ENCODE measurements at places on chromosomes 16 and 17.

DNA sequence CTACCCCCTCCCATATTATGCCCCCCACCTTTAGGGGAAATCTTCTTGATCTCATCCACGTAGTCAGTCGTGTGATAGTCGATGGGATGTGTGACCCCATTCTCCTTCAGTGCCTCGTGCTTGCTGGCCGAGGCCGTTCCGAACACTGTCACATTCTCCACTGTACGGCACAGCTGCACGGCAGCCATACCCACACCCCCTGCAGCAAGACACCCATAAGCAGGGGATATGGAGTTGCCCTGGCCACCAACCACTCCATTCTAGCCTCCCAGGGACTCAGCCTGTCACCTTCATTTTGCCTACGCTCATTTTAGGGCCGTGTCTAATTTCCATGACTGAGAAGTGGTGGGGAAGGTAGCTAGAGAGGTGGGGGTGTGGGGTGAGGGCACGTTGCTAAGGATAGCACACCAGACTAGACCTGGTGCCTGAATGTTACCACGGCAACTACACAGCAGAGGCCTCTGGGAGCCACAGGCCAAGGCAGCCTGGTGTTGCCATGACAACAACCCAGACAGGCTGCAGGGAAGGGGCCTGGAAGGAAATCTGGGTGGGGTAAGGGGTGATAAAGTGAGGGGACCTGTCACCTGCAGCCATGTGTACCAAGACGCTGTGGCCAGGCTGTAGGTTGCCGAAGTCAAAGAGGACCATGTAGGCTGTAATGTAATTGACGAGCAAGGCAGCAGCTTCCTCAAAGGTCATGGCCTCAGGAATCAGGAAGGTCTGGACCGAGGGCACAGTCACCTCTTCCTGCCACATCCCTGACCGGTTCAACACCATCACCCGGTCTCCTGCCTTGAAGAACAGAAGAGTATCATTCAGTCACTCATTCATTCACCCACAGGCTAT lies 4.0 kb downstream of the VAT1 start:
- DNase-seq, result no peak

DNA sequence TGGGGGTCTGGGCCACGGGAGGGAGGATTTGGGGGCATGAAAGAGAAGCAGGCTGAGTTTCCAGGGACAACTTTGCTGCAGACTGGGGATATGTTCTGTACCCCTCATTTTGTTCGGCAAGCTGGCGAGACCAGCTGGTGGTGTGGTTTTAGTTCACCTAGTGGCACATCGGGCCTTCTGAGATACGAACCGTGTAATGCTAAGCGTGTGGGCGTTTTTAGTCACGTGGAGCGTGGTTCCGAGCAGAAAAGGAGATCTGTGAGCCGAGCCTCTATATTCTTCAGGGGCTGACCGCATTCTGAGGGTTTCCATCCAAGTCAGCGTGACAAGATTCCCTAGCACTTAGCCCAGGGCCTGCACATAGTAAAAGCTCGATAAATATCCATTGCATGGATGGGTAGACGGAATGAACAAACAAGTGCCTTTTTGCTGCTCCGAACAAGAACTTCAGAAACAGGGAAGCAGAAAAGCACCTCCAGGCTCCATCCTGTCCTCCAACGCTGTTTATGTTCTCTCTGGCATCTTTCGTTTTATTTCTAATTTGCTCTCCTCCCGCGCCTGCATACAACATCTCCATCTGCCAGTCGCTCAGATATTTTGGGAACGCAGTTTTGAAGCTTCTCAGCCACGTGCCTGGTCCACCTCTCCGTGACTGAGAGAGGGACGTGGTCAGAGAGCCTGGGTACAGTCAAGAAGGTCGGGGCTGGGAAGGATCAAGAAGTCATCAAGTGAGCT lies 5.8 kb downstream of the SYT17 start:
- DNase-seq, result no peak

DNA sequence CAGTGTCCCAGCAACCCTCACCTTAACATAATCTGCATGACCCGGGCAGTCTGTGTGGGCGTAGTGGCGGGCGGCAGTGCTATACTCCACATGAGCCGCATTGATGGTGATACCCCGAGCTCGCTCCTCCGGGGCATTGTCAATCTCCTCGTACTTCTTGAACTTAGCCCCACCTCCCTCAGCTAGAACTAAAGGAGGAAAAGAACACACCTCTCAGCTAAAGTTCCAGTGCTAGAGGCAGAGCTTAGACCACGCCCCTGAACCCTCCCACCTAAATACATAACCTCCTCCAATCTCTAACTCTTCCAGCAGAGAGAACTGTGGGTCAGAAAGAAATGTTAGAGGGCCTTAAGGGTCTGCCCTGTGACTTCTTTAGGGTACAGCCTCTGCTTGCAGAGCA lies 855 bp downstream of the TUFM start:
- DNase-seq, result peak; percentile 9

DNA sequence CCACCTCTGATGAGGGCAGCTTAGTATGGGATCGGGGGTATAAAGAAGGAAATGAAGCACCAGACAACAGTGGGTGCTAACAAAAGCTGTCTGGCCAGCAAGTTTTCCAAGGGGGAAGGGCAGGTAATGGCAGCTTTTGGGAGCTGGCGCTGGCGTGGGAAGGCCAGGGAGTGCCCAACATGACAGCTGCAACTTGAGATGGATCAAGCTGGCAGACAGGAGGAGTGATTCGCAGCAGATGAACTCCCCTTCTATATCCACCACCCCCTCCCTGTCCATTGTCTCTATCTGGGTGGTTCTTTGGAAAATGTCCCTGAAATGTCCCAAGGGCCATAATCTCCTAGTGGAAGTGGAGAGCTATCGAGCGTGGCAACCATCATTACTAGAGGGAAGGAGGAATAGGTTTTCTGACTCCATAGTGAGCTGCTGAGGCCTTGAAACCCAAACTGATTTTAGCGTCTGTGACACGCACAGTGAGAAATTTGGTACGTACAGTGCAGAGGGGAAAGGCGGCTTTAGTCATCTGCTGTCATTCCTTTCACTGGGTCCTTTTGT lies 4.8 kb upstream of the INPP5K start:
- no peak for DNase-seq

GRCh38 chr16:12186774-12187335 lies 210.3 kb downstream of the SNX29 start:
- DNase-seq, result no peak

DNA sequence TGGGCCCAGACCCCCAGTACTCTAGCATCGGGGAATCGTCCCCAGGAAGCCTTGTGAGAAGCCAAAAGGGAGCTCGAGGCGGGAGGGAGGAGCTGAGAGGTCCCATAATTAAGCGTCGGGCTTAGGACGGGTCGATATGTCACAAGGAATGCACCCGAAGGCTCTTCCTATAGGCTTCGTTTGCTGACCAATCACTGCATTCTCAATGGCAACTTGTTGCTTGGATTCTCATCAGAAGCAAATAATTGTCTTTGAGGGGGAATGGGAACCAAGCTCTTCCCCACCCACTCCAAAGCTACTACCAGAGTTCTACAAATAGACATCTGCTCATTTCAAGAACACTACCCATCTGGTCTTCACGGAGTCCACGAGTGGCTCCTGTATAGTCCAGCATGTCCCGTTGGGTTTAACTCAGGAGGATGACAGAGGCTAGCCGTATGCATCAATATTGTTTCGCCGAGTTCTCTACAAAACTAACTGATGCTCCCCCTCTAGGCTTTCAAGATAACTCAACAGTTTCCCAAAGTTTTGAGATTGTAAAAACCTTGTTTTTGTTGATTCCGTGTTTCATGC lies 628 bp upstream of the BLMH start:
- DNase-seq, result no peak

GRCh38 chr17:7219812-7220592 lies at the start of the genes ACADVL and DLG4:
ACADVL (plus strand) TSS chr17:7219938; CDS start chr17:7219985, 47 bp downstream.
DLG4 (minus strand) TSS chr17:7219836.
- DNase-seq, result peak; percentile 67

DNA sequence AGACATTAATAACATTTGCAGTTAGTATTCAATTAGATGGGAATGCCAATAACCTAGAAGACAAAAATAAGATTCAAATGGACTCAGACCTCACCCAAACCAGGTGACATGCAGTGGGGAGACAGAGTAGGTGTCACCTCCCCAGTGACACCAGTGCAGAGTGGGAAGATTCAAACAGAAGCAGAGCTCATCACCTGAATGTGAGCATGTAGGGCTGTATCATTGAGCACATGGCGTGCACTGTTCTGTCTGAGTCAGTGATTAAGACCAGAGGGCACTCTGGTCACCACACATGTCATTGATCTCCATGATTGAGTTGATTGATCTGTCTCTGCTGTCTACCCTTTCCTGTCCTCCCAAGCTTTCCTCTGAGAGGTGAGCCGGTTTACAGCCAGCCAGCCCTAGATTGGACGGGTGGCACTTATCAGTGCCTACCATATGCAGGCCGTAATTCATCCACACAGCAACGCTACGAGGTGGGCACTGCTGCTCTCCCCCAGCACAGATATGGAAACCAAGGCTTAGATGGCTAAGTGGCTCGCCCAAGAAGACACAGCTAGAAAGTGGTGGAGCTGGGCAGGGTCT lies 34.0 kb downstream of the RHBDL3 start:
- DNase-seq, result no peak

DNA sequence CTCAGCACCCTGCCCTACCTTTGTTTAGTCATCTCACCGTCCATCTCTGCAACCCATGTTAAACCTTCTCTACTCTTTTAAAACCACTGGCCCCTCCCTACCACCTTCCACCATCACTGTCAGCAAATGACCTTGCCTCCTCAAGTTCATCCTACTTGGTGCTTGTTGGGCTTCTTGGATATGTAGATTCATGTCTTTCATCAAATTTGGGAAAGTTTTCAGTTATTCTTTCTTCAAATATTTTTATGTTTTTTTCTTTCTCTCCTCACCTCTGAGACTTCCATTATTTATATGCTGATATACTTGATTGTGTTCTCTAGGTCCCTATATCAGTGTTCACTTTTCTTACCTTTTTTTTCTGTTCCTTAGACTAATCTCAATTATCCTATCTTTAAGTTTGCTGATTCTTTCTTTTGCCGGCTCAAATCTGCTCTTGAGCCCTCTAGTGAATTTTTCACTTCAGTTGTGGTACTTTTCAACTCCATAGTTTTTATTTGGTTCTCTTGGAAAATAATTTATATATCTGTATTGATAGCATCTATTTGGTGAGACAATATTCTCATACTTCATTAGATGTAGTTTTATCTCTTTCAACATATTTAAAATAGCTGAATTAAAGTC lies 28.7 kb upstream of the ALDH3A2 start:
- DNase-seq, result no peak

- DNase-seq, result no peak
Observed at GRCh38 chr17:73203135-73203787, 10.4 kb downstream of the COG1 start.

DNA sequence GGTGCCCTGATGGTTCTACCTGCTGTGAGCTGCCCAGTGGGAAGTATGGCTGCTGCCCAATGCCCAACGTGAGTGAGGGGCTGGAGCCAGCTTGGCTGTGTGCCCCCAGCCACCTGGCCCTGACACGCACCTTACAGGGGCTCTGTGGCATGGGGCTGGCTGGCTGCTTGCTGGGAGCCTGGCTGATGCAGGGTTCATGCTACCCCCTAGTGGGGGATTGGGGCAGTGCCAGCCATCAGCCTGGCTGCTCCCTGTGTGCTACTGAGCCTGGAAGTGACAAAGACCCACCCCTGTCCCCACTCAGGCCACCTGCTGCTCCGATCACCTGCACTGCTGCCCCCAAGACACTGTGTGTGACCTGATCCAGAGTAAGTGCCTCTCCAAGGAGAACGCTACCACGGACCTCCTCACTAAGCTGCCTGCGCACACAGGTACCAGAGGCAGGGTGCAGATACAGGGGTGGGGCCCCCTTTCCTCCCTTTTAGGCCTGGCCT lies 5.7 kb downstream of the GRN start:
- DNase-seq, result peak; percentile 58

DNA sequence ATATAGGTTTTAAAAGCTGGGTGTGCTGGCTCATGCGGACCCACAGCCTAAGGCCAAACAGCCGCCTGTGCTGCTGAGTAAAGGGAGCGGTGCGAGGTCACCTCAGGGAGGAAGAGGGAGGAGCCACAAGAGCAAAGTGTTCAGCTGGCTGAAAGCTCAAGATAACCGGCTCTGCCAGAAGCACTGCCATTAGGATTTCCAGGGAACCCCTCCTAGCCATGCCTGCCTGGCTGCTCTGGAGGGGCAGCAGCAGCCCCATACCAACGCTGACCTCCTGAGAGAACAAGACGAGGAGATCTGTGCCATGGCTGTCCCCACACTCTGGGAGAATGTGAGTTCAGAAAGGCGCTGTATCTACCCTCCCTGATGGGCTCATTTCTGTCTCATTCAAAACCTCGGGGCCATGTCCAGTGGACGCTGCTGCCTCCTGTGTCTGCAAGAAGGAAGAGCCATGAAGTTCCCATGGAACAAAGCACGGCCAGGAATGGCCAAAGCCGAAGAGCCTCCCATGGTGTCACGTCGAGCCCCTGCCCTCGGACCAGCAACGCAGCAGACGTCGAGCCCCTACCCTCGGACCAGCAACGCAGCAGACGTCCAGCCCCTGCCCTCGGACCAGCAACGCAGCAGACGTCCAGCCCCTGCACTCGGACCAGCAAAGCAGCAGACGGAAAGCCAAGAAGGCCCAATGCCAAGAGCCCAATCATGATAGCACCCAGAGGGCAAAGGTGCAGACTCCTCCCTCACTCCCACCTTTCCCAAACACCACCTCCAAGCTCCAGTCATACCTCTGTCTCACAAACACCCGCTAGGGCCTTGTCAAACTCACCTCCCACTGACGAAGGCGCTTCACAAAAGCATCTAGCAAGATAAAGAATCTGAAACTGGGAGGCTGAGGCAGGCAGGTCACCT lies 107.0 kb downstream of the ANKRD11 start:
- DNase-seq, result no peak

GRCh38 chr16:58331024-58331707 lies 36.3 kb upstream of the PRSS54 start:
- DNase-seq, result no peak

Measured in NCI-H345 (cell line).